Fibroblast of lung (primary cell): ENCODE measurements at places on chromosomes 1 and 21.

DNA sequence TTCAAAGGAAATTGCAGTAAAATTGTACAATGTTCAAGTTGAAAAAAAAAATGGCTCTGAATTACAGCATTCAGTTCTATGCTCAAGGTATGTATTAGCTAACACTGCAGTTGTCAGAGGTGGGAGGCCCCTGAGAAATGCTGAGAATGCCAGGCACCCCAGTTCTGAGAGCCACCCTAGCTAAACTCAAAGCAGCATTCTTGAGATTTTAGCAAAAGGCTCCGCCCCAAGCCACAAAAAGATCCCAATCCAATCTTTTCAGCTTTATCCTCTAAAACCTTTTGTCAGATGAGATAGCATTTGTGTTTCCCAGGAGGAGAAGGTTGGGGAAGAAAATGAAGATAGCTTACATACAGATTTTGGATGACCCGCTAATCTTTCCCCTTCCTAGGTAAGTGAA, 68.8 kb downstream of the SMYD2 start:
- H3K4me1 ChIP-seq, result no peaks in the 10 kb centered on the region
- no peaks in the 10 kb centered on the region for H3K27me3 ChIP-seq
- no peak overlapping the region for H3K4me3 ChIP-seq

- no peak for DNase-seq
- H3K36me3 ChIP-seq, result no peaks in the 10 kb centered on the region
- H3K27ac ChIP-seq, result no peak overlapping the region
- no peaks in the 10 kb centered on the region for H3K27me3 ChIP-seq
- no peaks in the 10 kb centered on the region for H3K4me1 ChIP-seq
Measured at GRCh38 chr21:39688010-39688409, 57.0 kb upstream of the IGSF5 start.

- no peaks in the 10 kb centered on the region for H3K36me3 ChIP-seq
- H3K27ac ChIP-seq, result no peak overlapping the region
- DNase-seq, result no peak
- H3K4me3 ChIP-seq, result no peak overlapping the region
Measured at GRCh38 chr1:5742032-5742431, 250.2 kb downstream of the NPHP4 start.

DNA sequence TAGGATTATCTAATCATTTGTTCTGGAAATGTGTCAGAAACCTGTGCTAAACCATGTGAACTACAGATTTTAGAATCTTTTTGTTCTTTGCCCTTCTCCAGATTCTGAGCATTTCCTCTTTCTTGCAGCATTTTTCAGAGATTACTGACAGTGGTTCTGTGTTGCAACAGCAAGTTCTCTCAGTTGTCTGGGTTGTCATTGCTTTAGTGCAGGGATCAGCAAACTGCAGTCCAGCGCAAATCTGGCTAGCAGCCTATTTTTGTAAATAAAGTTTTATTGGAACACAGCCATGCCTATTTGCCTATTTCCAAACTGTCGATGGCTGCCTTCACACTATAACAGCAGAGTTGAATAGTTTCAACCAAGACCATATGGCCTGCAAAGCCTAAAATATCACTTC, 66.3 kb upstream of the LRRC8D start:
- H3K4me1 ChIP-seq, result peaks cover 5% of the 10 kb centered on the region
- no peaks in the 10 kb centered on the region for H3K27me3 ChIP-seq
- H3K27ac ChIP-seq, result no peak overlapping the region
- no peak overlapping the region for H3K4me3 ChIP-seq
- no peaks in the 10 kb centered on the region for H3K36me3 ChIP-seq

DNA sequence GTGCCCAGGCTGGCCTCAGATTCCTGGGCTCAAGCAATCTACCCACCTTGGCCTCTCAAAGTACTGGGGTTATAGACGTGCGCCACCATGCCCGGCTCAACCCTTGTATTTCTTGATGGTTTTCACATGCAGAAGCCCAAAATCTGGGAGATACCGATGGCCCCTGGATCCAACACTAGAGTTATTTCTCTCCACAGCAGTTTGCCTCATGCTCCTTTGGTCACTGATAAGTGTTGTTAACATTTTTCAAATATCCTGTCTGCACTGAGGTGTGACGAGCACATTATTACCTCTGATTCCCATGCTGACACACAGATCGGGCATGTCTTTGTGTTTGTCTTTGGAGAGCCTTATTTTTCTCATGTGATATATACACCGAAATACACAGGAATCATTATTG, 107.0 kb downstream of the KIF26B start:
- no peaks in the 10 kb centered on the region for H3K4me1 ChIP-seq
- H3K27ac ChIP-seq, result no peak overlapping the region
- no peaks in the 10 kb centered on the region for H3K27me3 ChIP-seq
- no peaks in the 10 kb centered on the region for H3K36me3 ChIP-seq
- H3K4me3 ChIP-seq, result no peak overlapping the region

- peaks cover 38% of the 10 kb centered on the region for H3K4me1 ChIP-seq
- H3K36me3 ChIP-seq, result no peaks in the 10 kb centered on the region
- H3K27me3 ChIP-seq, result no peaks in the 10 kb centered on the region
- no peak overlapping the region for H3K4me3 ChIP-seq
- no peak overlapping the region for H3K27ac ChIP-seq
- no peak for DNase-seq
Measured at GRCh38 chr1:205283270-205284147, 38.0 kb downstream of the NUAK2 start.

DNA sequence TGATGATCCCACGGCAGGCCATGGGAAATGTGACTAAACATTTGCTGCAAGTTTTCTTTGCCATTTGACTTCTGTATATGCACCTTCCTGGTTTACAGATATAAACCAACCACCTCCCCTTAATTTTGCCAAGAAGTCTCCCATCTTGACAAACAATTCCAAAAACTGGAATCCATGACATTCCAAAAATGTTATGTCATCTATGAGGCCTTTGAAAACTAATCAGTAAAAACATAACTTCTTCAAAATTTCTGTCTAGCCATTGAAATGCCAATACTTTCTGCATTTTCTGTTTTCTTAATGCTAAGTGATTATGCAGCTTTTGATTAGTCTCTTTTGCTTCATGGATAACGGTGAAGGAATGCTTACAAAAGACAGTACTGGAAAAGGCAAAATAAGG, 84.1 kb downstream of the LYST start:
- H3K36me3 ChIP-seq, result no peaks in the 10 kb centered on the region
- H3K27me3 ChIP-seq, result no peaks in the 10 kb centered on the region
- DNase-seq, result no peak

- H3K27me3 ChIP-seq, result no peaks in the 10 kb centered on the region
- H3K36me3 ChIP-seq, result no peaks in the 10 kb centered on the region
- no peaks in the 10 kb centered on the region for H3K4me1 ChIP-seq
Measured at GRCh38 chr1:228015276-228016180, 8.7 kb downstream of the WNT3A start.

DNA sequence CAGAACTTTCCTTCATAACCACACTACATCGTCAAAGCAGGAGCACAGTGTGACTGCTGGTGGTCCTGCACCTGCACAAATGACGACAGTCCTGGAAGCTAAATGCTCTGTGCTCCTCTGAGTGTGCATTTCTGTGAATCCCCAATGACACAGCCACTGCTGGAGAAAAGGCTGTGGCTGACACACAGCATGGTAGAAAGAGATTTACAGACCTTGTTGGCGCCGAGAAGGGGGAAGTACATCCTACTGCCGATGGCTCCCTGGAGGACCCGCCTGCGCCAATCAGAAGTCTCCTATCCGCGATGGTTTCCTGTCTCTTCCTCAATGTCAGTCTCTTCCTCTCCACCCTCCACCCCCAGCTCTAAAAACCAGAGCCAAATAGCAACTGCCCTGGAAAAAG, 115.4 kb upstream of the RAB4A start:
- no peaks in the 10 kb centered on the region for H3K27me3 ChIP-seq
- no peak overlapping the region for H3K27ac ChIP-seq
- H3K4me1 ChIP-seq, result no peaks in the 10 kb centered on the region
- H3K36me3 ChIP-seq, result no peaks in the 10 kb centered on the region

DNA sequence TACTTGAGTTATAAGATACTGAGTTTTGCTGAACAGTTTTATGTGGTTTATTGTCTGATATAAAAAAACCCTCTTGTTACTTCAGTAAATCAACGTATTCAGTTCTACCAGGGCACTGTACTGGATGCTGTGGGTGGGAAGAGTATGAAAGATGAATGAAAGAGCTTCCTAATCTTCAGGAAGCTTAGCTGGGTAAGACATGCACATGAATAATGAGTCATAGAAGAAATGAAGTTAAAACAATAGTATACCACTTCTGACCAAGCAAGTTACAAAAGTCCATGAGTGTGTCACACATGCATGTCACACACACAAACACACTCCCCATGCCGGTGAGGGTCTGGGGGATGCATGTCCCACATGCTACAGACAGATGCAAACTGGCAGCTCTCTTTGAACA, 105.9 kb downstream of the SIPA1L2 start:
- no peaks in the 10 kb centered on the region for H3K36me3 ChIP-seq
- H3K27ac ChIP-seq, result no peak overlapping the region
- H3K4me3 ChIP-seq, result no peak overlapping the region
- DNase-seq, result peak; percentile 60
- no peaks in the 10 kb centered on the region for H3K4me1 ChIP-seq

- H3K4me3 ChIP-seq, result no peak overlapping the region
- H3K4me1 ChIP-seq, result peaks cover 8% of the 10 kb centered on the region
Measured at GRCh38 chr1:36116901-36117300, 8.1 kb downstream of the COL8A2 start.

DNA sequence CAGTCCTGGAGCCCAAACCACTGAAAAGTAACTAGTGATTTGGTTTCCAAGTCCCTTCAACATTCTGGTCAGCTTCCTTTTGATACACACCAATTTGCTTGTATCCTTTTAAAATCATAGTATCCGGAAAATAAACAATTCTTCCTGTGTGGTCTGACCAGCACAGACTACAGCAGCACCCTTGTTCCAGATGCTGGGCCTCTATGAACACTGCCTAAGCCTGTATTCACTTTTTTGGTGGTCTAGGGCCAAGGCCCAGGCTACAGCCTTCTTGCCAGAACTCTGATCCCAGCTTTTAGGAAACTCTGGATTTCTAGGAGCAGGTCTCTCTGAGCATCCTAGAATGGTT, 801 bp upstream of the DDAH1 start:
- peak overlapping the region; percentile 74 for H3K4me3 ChIP-seq
- H3K27ac ChIP-seq, result peak overlapping the region; percentile 89
- peaks cover 2% of the 10 kb centered on the region for H3K36me3 ChIP-seq
- peak; percentile 27 for DNase-seq
- H3K27me3 ChIP-seq, result no peaks in the 10 kb centered on the region

GRCh38 chr1:201598396-201598795, 59.5 kb downstream of the NAV1 start:
- H3K4me1 ChIP-seq, result peaks cover 19% of the 10 kb centered on the region
- peaks cover 1% of the 10 kb centered on the region for H3K36me3 ChIP-seq
- H3K4me3 ChIP-seq, result no peak overlapping the region
